Breast epithelium (tissue), 4 donors: ENCODE measurements at places on chromosomes 4 and X. TPM values are rescaled to one million over a fixed set of nuclear protein-coding genes. Genes with fewer than 3 reads are reported as not detected.

The CCDC160 gene
- total RNA-seq, result 0.16 TPM

DNA sequence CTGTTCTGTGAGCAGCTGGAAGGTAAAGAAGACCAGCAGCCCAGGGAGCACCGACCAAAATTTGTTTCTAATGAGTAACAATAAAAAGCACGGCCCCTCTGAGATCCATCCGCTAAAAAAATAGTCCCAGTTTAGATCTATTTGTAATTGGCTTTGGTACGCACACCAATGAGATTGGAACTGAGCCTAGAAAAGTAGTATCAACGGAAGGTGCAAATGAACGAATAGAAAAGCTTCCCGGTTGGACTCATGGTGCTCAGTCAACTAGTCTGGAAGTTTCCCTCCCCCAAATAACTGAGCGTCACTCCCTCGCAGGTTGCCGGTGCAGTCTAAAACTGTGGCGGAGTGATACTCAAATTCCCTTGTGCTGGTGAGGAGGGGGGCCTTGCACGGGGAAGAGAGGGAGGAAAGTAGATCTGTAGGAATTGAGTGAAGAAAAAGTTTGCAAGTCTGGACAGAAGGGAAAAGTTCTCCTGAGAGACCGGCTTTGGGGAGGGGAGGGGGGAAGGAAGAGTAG, at the start of gene COL4A5:
Gene COL4A5 (plus strand): TSS at position 413 of the 517 bp plus-strand sequence. CDS start 288 bp downstream, outside the sequence.
- peak; percentile 50 for DNase-seq

The PAGE1 gene
- total RNA-seq, result not detected

GRCh38 chrX:129957241-129958082, 25.0 kb upstream of the BCORL1 start:
- no peak for DNase-seq

The NXF2B gene
- not detected for total RNA-seq
